ENCODE measurements at places on chromosomes 5 and 9.
A peak's percentile ranks its signal among the peaks of the same experiment; 100 is the strongest.

DNA sequence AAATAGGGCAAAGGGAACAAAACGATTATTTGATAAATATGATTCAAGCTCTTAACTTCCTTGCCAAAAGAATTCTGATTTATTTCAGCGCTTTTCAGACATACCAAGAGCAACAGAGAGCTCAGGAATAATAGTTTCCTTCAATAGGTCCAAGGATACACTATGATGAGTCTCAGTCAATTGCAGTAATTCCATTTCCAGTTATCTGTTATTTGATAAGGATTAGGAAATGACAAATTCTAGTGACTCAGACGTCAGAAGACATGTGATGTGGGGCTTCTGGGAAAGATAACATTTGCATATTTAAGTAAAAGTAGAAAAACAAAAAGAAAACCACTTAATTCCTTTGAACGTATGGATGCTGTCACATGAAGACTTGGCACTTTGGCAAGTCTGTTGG lies 1250.8 kb upstream of the CDH18 start:
- no peak overlapping the region for H3K27ac ChIP-seq
- H3K27me3 ChIP-seq = no peaks in the 10 kb centered on the region
- DNase-seq = no peak
- H3K36me3 ChIP-seq = no peaks in the 10 kb centered on the region
- H3K4me1 ChIP-seq = no peaks in the 10 kb centered on the region
- no peak overlapping the region for H3K4me3 ChIP-seq

DNA sequence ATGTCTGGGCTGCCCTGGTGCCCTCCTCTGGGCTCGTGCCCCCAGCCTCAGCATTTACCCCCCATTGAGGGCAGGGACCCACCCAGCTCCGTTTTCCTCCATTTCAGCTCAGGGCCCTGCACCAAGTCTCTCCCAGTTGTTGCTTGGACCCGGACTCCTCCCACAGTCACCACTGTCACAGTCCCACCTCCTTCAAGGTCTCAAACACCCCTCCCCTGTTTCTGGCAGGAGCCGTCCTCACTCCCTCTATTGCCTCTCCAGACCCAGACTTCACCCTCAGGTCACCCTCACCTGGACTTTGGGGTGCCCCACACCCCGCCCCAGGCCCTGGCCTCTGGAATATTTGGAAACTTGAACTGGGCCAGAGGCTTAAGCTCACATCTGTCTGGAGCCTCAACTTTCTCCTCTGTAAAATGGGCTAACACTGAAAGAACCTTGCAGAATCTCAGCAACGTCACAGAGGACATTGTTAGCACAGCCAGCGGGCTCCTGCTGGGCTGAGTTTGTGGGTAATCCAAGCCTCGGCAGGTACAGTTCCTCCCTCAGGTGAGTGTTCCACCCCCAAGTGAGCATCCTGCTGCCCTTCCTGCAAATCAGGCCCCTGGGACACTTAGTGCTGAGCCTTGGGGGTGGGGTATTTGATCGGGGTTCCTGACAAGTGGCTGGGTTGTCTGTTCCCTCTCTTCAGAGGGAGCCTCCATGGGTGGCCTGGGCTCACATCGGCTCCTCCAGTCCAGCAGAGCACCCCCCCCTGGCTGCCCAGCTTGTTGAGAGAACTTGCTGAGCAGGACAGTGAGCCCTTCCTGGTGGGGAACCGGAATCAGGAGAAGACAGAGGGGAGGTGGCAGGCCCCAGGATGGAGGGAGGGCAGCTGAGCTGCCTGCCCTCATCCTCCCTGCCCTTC lies 130.1 kb downstream of the C9orf50 start:
- no peaks in the 10 kb centered on the region for H3K27me3 ChIP-seq
- peaks cover 100% of the 10 kb centered on the region for H3K4me1 ChIP-seq
- DNase-seq = no peak
- H3K36me3 ChIP-seq = peaks cover 13% of the 10 kb centered on the region
- peak overlapping the region; percentile 98 for H3K27ac ChIP-seq
- peak overlapping the region; percentile 58 for H3K4me3 ChIP-seq

DNA sequence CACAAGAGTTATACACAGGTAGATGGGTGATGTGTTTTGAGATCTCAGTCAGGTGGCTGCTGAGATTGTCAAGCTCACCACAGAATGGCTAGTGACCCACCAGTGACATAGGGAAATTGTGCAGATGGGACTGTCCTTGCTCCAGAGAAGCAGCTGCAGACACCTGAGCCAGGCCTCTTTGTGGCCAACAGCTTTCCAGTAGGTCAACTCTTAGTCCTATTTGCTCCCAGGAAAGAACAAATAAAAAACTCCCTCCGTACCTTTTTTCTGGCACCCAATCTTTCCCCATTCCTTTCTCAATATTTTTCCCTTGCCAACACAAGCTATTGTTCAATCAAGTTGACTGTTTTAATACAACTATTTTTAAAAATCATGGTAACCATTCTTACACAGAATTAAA lies 14.2 kb downstream of the IARS1 start:
- H3K27me3 ChIP-seq = no peaks in the 10 kb centered on the region
- no peak for DNase-seq
- no peak overlapping the region for H3K27ac ChIP-seq
- no peak overlapping the region for H3K4me3 ChIP-seq
- no peaks in the 10 kb centered on the region for H3K4me1 ChIP-seq

- no peak overlapping the region for H3K4me3 ChIP-seq
- H3K36me3 ChIP-seq = no peaks in the 10 kb centered on the region
- no peak for DNase-seq
- H3K27me3 ChIP-seq = no peaks in the 10 kb centered on the region
- H3K27ac ChIP-seq = peak overlapping the region; percentile 4
These were observed 72.0 kb downstream of the ZFAND5 start for GRCh38 chr9:72292874-72293607.

DNA sequence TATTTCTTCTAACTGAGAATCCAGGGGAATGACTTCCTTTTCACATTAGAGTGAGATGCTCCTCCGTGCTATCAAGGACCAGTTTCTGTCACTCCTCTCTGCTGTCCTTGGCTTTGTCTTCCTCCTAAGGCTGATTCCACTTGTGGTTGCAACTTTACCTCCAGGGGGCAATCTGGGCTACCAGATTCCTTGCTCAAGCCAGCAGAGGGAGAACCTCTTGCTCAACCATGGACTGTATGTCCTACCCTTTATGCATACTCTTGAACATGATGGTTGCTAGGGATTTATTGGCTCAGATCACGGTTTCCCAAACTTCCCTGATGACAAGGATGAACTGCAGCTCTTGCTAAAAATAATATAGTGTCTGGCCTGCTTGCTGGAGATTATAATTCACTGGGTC lies 24.0 kb downstream of the NNT start:
- H3K36me3 ChIP-seq = peaks cover 16% of the 10 kb centered on the region
- no peak overlapping the region for H3K4me3 ChIP-seq
- DNase-seq = no peak
- no peak overlapping the region for H3K27ac ChIP-seq

GRCh38 chr5:135704616-135705015 lies 125.8 kb upstream of the CXCL14 start:
- H3K27ac ChIP-seq = peak overlapping the region; percentile 67
- no peak for DNase-seq
- H3K27me3 ChIP-seq = no peaks in the 10 kb centered on the region
- H3K4me1 ChIP-seq = peaks cover 63% of the 10 kb centered on the region

DNA sequence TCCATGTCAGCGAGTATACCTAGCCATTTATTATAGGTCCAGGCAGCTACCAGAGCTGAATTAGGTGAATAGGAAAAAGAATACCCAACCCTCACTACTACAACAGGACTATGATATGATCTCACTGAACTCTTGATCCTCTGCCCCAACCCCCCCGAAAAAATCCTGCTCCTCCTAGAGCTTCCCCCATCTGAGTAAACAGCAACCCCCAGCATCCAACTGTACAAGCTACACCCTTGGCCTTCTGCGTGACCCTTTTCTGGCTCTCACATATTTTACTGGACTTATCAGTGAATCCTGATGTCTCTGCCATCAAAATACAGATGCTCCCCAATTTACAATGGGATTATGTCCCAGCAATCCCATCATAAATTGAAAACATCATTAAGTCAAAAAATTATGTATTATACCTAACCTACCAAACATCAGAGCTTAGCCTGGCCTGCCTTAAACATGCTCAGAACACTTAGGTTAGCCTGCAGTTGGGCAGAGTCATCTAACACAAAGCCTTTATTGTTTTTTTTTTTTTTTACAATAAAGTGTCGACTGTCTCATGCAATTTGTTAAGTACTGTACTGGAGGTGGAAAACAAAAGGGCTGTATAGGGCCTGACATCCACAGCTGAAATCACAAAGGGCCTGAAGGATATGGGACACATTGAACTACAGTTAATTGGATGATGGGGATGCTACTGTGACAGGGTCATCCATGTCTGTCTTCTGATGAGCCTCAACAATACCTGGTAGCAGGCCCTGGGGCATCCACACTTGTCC lies 128.9 kb upstream of the ERCC6L2 start:
- H3K27me3 ChIP-seq = no peaks in the 10 kb centered on the region
- no peak overlapping the region for H3K4me3 ChIP-seq
- H3K36me3 ChIP-seq = no peaks in the 10 kb centered on the region
- H3K4me1 ChIP-seq = no peaks in the 10 kb centered on the region

DNA sequence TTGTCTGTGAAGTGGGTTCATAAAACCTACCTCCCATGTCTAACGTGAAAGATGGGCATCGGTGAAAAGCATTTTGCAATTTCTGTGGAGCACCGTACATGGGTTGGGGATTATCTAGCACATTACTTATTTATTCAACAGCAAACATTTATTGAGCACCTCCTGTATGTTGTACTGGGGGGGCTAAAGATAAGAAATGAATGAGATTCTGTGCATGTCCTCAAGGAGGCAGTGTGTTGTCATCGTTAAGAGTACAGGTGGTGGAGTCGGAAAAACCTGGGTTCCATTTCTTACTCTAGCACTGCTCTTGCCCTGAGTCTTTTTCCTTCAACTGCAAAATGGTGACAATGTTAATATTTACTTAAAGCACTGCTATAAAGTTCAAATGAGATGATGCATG lies 30.4 kb upstream of the DENND1A start:
- H3K27ac ChIP-seq = no peak overlapping the region
- H3K4me1 ChIP-seq = no peaks in the 10 kb centered on the region
- peaks cover 19% of the 10 kb centered on the region for H3K27me3 ChIP-seq
- no peaks in the 10 kb centered on the region for H3K36me3 ChIP-seq
- DNase-seq = no peak
- no peak overlapping the region for H3K4me3 ChIP-seq

GRCh38 chr9:95512709-95513095 lies 4.1 kb downstream of the PTCH1 start:
- H3K27ac ChIP-seq = no peak overlapping the region
- DNase-seq = no peak

GRCh38 chr5:149002053-149002452 lies 60.8 kb downstream of the SH3TC2 start:
- H3K27me3 ChIP-seq = no peaks in the 10 kb centered on the region
- DNase-seq = no peak
- H3K27ac ChIP-seq = no peak overlapping the region
- peaks cover 20% of the 10 kb centered on the region for H3K4me1 ChIP-seq

GRCh38 chr5:9774472-9775079 lies 144.4 kb upstream of the TAS2R1 start:
- no peaks in the 10 kb centered on the region for H3K27me3 ChIP-seq
- H3K27ac ChIP-seq = no peak overlapping the region
- H3K4me1 ChIP-seq = no peaks in the 10 kb centered on the region
- DNase-seq = no peak

DNA sequence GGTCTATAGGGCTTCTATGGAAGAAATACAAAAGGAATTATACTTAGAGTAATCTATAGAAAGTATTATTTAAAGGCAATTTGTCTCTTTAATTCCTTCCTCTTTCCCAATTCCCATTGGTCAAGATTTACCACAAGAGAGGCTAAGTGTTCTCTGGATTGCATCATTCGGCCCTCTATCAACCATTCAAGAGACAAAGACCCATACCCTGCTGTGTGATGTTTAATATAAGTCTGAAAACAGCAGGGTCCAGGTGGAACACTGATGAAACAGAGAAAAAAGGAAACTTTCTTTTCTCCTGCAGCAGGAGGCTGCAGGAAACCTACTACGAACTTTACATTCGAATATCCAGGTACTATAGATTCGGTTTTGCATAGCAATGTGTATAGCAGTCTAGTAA lies 323.4 kb downstream of the CHSY3 start:
- H3K36me3 ChIP-seq = no peaks in the 10 kb centered on the region
- no peak overlapping the region for H3K27ac ChIP-seq
- no peaks in the 10 kb centered on the region for H3K27me3 ChIP-seq
- DNase-seq = no peak
- no peak overlapping the region for H3K4me3 ChIP-seq

DNA sequence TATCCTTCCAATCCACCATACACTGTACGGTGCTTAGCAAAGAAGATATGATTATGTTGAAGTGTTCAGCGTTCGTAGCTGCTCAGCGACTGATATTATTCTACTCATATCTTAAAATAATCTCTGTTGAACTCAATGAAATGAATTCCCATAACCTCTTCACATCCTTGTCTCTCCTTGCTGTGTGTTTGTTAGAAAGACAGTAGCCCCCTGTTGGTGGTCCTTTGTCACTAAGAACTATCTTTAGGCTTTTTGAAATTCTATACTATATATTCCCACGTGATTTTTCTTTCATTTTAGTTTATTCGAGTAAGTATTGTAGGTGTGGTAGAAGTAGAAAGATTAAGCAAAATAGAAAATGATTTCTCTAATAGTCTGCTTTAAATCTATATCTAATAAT lies 762.8 kb upstream of the WWC1 start:
- no peaks in the 10 kb centered on the region for H3K4me1 ChIP-seq
- no peaks in the 10 kb centered on the region for H3K27me3 ChIP-seq
- no peak overlapping the region for H3K4me3 ChIP-seq
- no peaks in the 10 kb centered on the region for H3K36me3 ChIP-seq
- no peak for DNase-seq
- no peak overlapping the region for H3K27ac ChIP-seq

GRCh38 chr5:93577854-93578812 lies 2.9 kb downstream of the NR2F1-AS1 start:
- no peak for DNase-seq
- no peaks in the 10 kb centered on the region for H3K36me3 ChIP-seq
- H3K27ac ChIP-seq = no peak overlapping the region
- peaks cover 40% of the 10 kb centered on the region for H3K4me1 ChIP-seq
- peak overlapping the region; percentile 60 for H3K4me3 ChIP-seq

GRCh38 chr9:99213197-99213596 lies 8.5 kb downstream of the ALG2 start:
- no peak overlapping the region for H3K4me3 ChIP-seq

DNA sequence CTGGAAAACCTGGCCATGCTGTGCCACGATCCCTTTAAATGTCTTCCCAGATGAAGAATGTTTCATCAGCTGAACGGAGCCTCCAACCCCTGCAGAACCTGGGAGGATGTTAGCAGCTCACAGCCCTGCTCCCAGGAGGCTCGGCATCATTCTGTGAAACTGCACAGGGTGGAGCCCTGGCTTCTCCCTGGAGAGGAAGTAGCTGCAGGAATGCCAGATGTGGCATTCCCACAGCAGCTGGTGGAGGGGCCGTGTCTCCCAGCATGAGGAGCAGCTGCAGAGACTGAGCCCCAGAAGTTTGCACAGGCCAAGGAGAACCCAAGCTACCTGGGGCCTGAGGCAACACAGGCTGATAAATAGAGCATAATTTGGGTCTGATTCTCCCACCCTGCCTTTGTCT lies 165.8 kb upstream of the MAP3K1 start:
- DNase-seq = no peak
- H3K4me1 ChIP-seq = peaks cover 7% of the 10 kb centered on the region
- H3K36me3 ChIP-seq = no peaks in the 10 kb centered on the region
- H3K27ac ChIP-seq = no peak overlapping the region

GRCh38 chr5:115079924-115080623 lies 89.6 kb downstream of the TRIM36 start:
- no peaks in the 10 kb centered on the region for H3K36me3 ChIP-seq
- H3K4me1 ChIP-seq = no peaks in the 10 kb centered on the region
- no peaks in the 10 kb centered on the region for H3K27me3 ChIP-seq
- DNase-seq = no peak
- H3K27ac ChIP-seq = no peak overlapping the region
- no peak overlapping the region for H3K4me3 ChIP-seq

GRCh38 chr9:91734371-91734981 lies 215.6 kb downstream of the ROR2 start:
- H3K4me1 ChIP-seq = peaks cover 7% of the 10 kb centered on the region
- H3K27me3 ChIP-seq = no peaks in the 10 kb centered on the region
- H3K36me3 ChIP-seq = peaks cover 13% of the 10 kb centered on the region
- no peak overlapping the region for H3K4me3 ChIP-seq
- DNase-seq = peak; percentile 77
